SJSA1 (cell line): ENCODE measurements at places on chromosomes 16 and 17. TPM values are rescaled to one million over a fixed set of nuclear protein-coding genes. Genes with fewer than 3 reads are reported as not detected.

DNA sequence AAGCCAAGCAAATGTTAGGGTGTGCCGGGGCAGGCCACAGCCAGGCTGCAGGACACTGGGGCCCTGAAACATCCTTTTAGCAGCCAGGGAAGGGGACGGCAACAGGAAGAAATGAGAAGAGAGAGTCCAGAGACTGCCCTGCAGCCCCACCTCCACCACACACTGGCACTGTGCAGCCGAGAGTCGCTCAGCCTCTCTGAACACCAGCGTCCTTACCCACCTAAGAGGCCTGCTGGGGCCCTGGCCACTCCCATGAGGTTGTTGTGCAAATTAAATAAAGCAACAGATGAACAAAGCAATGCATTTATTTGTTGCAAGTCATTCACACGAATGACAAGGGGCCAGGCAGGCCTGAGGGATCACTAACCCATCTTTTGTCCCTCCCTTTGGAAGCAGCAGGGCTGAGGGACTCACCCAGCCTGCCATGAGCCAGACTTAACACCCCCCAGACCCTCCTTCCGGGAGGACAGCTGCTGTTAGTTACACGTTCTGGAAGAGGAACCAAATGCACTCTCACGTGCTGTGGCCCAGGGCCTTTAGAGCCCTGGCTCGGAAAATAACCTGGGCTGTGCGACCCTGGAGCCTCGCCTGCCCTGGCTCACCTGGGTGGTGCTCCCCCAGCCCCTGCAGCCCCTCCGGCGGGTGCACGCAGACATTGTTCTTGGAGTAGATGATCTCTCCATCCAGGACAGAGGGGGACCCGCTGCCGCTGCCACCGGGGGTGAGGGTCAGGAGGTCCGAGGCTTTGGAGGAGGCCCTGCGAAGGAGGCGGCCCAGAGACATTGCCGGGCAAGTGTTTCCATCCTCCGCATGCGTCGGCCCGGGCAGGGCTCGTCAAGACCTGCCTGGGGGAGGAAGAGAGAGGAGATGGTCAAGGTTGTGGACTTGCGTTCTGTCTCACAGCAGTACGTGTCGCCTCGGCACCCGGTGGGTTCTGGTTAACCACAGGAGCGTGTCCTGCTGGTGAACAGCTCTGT, 22.6 kb downstream of the TBC1D16 start:
- no peak for DNase-seq

GRCh38 chr17:27633312-27634025, 2.5 kb downstream of the LGALS9 start:
- no peak for DNase-seq

DNA sequence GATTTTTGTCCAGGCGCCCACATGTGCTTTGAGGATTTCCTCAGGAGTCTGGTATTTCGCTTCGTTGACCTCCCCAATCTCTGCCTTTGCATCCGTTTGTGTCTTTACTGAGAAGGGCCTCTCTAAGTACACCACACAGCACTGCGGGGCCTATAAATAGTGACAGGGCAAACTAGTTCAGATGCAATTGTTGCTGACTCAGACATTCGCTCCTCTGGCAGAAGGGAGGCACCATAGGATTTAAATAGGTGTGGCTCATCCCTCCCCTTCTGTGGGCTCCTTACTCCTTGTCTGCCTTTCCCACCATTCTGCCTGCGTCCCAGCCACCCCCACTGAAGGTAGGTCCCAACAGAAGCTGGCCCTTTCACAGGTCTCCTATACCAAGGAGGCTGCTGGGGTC, 192.3 kb downstream of the SHISA9 start:
- DNase-seq: no peak

Gene KRTAP3-2
- not detected in 2 replicates for total RNA-seq

DNA sequence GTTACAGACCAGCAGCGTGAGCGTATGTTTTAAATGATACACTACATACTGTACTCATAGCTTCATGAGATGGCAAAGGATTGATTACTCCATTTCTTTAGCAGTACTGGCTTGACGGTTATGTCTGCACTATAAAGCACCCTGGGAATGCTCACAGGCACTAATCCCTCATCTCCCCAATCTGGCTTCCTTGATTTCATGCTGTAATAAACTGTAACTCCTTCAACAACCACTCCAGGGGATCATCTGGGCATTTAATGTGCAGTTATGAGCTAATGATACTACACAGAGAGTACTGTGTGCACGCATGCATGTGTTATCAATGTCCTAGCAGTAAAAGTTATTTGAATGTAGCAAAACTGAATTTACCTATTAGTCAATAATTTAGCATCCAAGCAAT, 20.2 kb downstream of the MEIOB start:
- no peak for DNase-seq

Gene SPATA22
- total RNA-seq: not detected in 2 replicates

Gene GFAP
- not detected in 2 replicates for total RNA-seq

Gene CA4
- total RNA-seq: not detected in 2 replicates

- DNase-seq: no peak
Observed at GRCh38 chr17:47837401-47838039, 3.6 kb downstream of the SCRN2 start.

Gene EEF2KMT
- total RNA-seq: 17.4 and 19.0 TPM in 2 replicates

DNA sequence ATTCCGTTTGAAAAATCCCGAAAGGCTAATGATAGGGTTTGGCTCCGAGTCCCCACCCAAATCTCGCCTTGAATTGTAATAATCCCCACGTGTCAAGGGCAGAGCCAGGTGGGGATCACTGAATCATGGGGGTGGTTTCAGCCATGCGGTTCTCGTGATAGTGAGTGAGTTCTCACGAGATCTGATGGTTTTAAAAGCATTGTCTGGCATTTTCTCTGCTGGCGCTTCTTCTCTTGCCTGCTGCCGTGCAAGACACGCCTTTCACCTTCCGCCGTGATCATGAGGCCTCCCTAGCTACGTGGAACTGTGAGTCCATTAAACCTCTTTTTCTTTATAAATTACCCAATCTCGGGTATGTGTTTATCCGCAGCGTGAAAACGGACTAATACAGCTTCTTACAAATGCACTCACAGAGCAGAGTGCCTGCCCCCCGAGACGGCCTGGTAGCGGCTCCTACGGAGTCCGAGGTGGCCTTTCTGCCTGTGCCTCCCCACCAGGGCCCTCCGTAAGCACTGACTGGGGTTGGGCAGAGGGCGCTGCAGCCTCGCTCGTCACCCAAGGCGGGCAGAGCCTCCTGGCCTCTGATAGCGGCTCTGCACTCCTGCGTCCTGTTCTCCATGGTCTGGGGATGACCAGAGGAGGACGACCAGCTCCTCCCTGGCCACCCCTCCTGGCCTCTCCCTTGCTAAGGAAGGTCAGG, 131.7 kb downstream of the FOXL1 start:
- DNase-seq: no peak

Gene EME1
- total RNA-seq: 24.1 and 54.5 TPM in 2 replicates
